AG04450 (cell line): ENCODE measurements at places on chromosomes 7 and 10. TPM values are rescaled to one million over a fixed set of nuclear protein-coding genes. Genes with fewer than 3 reads are reported as not detected.

The VIM gene
- 4,126 and 4,378 TPM in 2 replicates for polyA plus RNA-seq

The OR2A14 gene
- polyA plus RNA-seq, result not detected in 2 replicates

The TAF3 gene
- 2.3 and 3.1 TPM in 2 replicates for polyA plus RNA-seq

The ANKRD30A gene
- polyA plus RNA-seq, result not detected in 2 replicates

The TCTN3 gene
- polyA plus RNA-seq, result 51.3 and 55.3 TPM in 2 replicates

The WNT8B gene
- not detected in 2 replicates for polyA plus RNA-seq

- no peak for DNase-seq
Observed at GRCh38 chr10:88802523-88803285, at the start of gene LIPM. Gene LIPM, plus strand, starts transcription at chr10:88802730. Its CDS starts 167 bp downstream, at chr10:88802897.

DNA sequence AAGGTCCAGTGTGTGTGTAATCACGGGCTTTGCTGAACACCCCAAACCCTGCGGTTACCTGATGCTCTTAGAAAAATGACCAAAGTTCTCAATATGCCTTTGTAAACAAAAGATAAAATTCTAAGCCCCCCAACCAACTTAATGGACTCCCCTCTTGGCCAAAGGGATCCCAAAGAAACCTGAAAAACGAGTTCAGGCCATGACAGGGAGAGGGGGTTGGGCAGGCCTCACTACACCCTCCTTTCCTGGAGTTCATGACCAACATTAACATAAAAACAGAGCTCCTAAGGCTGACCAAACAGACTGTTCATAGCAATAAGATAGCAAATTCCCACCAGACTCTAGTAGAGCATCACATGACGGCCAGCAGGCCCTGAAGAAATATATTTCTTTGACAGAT lies 3.0 kb upstream of the VIPR2 start:
- no peak for DNase-seq
